ENCODE measurements at places on chromosomes 7 and 10. TPM values are rescaled to one million over a fixed set of nuclear protein-coding genes. Genes with fewer than 3 reads are reported as not detected.
A peak's percentile ranks its signal among the peaks of the same experiment; 100 is the strongest.

Gene WDR11
- 63.1 TPM for total RNA-seq

Gene CDK1
- total RNA-seq: 168 TPM

Gene ZNF735
- not detected for total RNA-seq

Gene KEL
- total RNA-seq: 3.6 TPM

Gene WDR86
- 59.1 TPM for total RNA-seq

Gene INA
- 25.1 TPM for total RNA-seq

Gene DNAJC12
- total RNA-seq: 1.1 TPM

Gene ZP3
- 4.3 TPM for total RNA-seq

Gene GIMAP1
- not detected for total RNA-seq

Gene AIMP2
- 88.3 TPM for total RNA-seq

DNA sequence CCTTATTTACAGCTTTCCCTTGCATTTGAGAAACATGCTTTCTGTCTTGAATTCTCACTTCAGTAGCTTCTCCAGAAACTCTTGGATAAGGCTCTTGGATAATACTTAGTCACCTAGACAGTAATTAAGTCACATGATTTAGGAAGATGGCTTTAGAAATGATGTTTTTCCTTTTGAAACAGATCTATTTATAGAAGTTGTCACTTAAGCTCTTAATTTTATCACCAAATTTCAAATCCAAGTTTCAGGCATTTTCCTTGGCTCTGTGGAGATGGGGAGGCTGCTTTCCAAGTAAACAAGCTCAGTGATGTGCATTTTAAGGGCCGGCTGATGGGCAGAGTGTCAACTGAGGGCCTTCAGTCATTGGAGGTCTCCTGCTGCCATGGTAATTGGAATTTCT, 130.3 kb downstream of the SRI start:
- H3K27me3 ChIP-seq: no peaks in the 10 kb centered on the region
- H3K27ac ChIP-seq: no peak overlapping the region
- H3K4me3 ChIP-seq: no peak overlapping the region

- H3K36me3 ChIP-seq: no peaks in the 10 kb centered on the region
- no peak overlapping the region for H3K4me3 ChIP-seq
- DNase-seq: no peak
- H3K4me1 ChIP-seq: peaks cover 24% of the 10 kb centered on the region
- no peaks in the 10 kb centered on the region for H3K27me3 ChIP-seq
These were observed 48.8 kb upstream of the OPTN start for GRCh38 chr10:13051126-13051694.

GRCh38 chr10:13567030-13567429, 19.7 kb upstream of the PRPF18 start:
- H3K27me3 ChIP-seq: no peaks in the 10 kb centered on the region
- no peaks in the 10 kb centered on the region for H3K4me1 ChIP-seq
- H3K36me3 ChIP-seq: no peaks in the 10 kb centered on the region
- H3K4me3 ChIP-seq: no peak overlapping the region
- no peak for DNase-seq
- H3K27ac ChIP-seq: no peak overlapping the region

- peaks cover 6% of the 10 kb centered on the region for H3K4me1 ChIP-seq
- peaks cover 16% of the 10 kb centered on the region for H3K27me3 ChIP-seq
- H3K4me3 ChIP-seq: no peak overlapping the region
- DNase-seq: no peak
- H3K27ac ChIP-seq: no peak overlapping the region
These were observed 5.6 kb downstream of the SUFU start for GRCh38 chr10:102509387-102509786.

DNA sequence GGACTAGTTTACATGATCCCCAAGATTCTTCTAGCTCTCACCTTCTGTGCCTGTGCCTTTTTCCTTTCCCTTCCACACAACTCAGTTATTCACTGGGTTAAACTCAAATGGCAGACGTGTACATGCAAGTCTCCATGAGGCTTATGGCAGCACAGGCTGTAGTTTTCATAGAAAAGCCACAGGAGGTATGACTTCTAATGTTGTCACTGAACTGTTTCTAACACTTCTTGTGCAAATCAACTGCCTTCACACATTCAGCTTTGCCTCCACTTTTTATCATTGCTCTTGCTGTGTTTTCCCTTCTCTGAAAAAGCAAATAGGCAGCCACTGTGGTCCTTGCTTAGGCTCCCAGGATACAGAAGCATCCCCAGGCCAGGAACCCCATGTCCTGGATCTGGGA, 5.3 kb upstream of the GIMAP5 start:
- no peak overlapping the region for H3K4me3 ChIP-seq
- no peak for DNase-seq
- H3K36me3 ChIP-seq: no peaks in the 10 kb centered on the region
- no peak overlapping the region for H3K27ac ChIP-seq

- no peaks in the 10 kb centered on the region for H3K36me3 ChIP-seq
- H3K27ac ChIP-seq: no peak overlapping the region
- no peaks in the 10 kb centered on the region for H3K4me1 ChIP-seq
These were observed 106.8 kb upstream of the CTTNBP2 start for GRCh38 chr7:117979954-117980497.

DNA sequence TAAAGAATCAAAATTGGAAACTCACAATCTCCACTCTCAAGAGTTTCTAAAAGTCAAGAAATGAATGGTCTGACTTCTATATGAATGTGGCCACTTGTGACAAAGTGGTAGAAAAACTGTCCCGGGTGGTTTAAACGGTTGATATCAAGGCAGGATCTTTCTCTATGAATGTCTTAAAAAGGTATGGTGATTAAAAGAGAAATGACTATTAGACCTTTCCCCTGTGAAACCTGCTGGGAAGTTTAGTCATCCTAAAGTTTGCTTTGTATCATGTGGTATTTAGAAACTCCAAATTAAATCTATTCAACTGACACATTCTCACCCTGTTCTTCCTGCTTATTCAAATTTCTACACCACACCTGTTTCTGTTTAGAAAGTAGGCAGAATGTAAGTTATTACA, 492.5 kb downstream of the XPNPEP1 start:
- DNase-seq: no peak
- no peaks in the 10 kb centered on the region for H3K4me1 ChIP-seq
- H3K27me3 ChIP-seq: no peaks in the 10 kb centered on the region
- H3K4me3 ChIP-seq: no peak overlapping the region
- no peak overlapping the region for H3K27ac ChIP-seq
- no peaks in the 10 kb centered on the region for H3K36me3 ChIP-seq

DNA sequence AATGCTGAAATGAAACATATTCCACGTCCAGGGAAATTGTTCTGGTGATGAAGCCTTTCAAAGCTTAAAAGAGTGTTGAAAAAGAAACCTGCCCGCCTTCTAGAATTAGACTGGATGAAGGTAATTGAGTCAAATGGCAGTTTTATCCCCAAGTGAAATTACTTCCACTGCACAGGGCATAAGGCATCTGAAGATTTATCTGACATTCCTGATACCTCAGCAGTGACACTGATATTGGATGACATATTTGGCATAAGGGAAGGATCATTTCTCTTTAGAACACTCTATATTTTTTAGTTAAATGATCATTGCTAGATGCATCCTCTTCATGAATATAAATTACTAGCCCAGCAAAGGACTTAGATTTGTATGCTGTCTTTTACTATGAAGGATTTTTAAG, 229.6 kb upstream of the TPK1 start:
- no peak overlapping the region for H3K4me3 ChIP-seq
- no peaks in the 10 kb centered on the region for H3K27me3 ChIP-seq
- H3K36me3 ChIP-seq: no peaks in the 10 kb centered on the region
- H3K4me1 ChIP-seq: no peaks in the 10 kb centered on the region
- no peak overlapping the region for H3K27ac ChIP-seq

- no peaks in the 10 kb centered on the region for H3K36me3 ChIP-seq
- H3K27ac ChIP-seq: no peak overlapping the region
- H3K27me3 ChIP-seq: no peaks in the 10 kb centered on the region
- no peaks in the 10 kb centered on the region for H3K4me1 ChIP-seq
- DNase-seq: no peak
- no peak overlapping the region for H3K4me3 ChIP-seq
These were observed 227.1 kb downstream of the ADRA2A start for GRCh38 chr10:111303887-111304286.

- peaks cover 55% of the 10 kb centered on the region for H3K4me1 ChIP-seq
- H3K27me3 ChIP-seq: peaks cover 52% of the 10 kb centered on the region
- H3K36me3 ChIP-seq: no peaks in the 10 kb centered on the region
- DNase-seq: peak; percentile 80
These were observed 804 bp downstream of the UNC5B start for GRCh38 chr10:71213127-71213621.

GRCh38 chr7:157457355-157458253, 120.8 kb downstream of the DNAJB6 start:
- no peaks in the 10 kb centered on the region for H3K27me3 ChIP-seq
- H3K27ac ChIP-seq: no peak overlapping the region
- DNase-seq: no peak
- no peaks in the 10 kb centered on the region for H3K4me1 ChIP-seq

DNA sequence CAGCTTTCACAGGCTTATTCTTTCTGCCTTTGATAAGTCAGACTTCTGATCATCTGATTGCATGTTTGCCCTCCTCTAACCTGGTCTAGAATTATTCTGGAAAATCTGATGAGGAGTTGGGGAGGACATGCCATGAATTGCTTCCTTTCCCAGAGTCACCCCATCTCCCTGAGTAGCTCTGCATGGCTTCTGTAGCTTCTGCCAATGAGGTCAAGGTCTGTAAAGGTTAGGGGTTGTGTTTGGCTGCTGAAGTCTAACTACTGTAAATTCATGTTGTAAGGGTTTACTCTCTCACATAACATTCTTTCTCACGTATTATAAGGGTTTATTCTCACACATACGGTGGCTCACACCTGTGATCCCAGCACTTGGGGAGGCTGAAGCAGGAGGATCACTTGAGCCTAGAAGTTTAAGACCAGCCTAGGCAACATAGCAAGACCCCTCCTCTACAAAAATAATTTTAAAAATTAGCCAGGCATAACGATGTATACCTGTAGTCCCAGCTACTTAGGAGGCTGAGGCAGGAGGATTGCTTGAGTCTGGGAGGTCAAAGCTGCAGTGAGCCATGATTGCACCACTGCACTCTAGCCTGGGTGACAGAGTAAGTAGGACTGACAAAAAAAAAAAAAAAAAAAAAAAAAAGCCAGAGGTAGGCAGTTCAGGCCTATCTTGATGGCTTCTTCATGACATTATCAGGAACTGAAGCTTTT, 10.7 kb downstream of the GSTO2 start:
- no peak overlapping the region for H3K4me3 ChIP-seq
- H3K27me3 ChIP-seq: 0 out of 2 replicates have a peak, but pooled peaks cover 8% of the 10 kb centered on the region
- no peaks in the 10 kb centered on the region for H3K36me3 ChIP-seq
- H3K4me1 ChIP-seq: peaks cover 12% of the 10 kb centered on the region
- no peak for DNase-seq

DNA sequence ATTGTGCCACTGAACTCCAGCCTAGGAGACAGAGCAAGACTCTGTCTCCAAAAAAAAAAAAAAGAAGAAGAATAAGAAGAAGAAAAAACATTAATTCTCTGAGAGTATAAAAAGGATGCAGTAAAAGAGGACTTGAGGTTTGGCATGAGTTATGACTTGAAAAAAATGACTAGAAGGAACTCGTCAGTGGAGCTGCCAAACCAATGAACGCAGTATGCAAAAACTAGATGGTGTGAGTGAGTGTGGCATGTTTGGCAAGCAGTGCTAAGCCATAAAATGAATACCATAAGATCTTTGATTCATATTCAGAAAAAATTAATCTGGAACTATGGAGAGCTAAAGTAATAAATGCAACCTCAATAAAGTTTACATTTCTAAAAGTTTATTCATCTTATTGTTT, 68.6 kb upstream of the MEOX2 start:
- no peak overlapping the region for H3K4me3 ChIP-seq
- DNase-seq: no peak
- H3K27ac ChIP-seq: no peak overlapping the region
- H3K4me1 ChIP-seq: no peaks in the 10 kb centered on the region

DNA sequence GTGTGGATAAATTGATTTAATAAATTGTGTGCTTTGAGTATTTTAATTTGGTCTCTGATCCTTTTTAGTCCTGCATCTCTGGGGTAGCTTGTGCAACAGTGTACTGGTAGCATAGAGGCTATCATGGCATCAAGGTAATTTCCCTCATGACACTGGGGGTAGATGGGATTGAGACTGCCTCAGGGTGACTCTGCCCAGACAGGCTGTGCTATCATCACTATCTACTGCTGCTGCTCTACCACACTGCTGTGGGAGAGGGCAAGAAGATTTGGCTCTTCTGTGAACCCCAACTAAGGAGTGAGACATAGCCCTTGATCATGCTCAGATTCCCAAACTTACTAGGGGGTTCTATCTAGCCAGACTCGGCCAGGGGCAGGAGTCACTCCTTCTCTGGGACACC, 43.6 kb upstream of the JAZF1 start:
- no peaks in the 10 kb centered on the region for H3K36me3 ChIP-seq
- H3K4me1 ChIP-seq: peaks cover 27% of the 10 kb centered on the region
- no peak overlapping the region for H3K27ac ChIP-seq

- H3K27me3 ChIP-seq: peaks cover 45% of the 10 kb centered on the region
- H3K36me3 ChIP-seq: no peaks in the 10 kb centered on the region
- 0 out of 2 replicates have a peak overlapping the region, but pooled peaks have one; percentile 41 for H3K27ac ChIP-seq
- peak; percentile 97 for DNase-seq
These were observed 4.8 kb downstream of the INA start for GRCh38 chr10:103281753-103282152.

DNA sequence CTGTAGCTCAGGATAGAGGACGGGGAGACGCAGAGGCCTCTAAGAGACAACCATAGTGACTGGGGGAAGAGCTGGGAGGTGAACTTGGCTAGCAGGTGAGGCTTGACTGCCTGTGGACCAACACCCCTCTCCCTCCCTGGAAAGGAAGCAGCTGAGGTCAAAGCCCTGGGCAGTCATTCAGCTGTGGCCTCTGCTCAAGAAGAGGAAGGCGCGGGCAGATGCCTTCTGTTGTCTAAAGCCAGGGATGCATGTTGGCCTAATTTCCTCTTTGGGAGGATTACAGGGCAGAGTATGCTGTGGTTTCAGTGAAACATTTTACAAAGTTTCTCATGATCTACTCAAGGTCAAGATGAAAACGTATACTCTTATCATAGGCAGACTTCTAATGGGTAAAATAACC, 327.1 kb downstream of the PRPF18 start:
- H3K36me3 ChIP-seq: no peaks in the 10 kb centered on the region
- H3K27me3 ChIP-seq: no peaks in the 10 kb centered on the region
- no peak overlapping the region for H3K4me3 ChIP-seq
- H3K4me1 ChIP-seq: no peaks in the 10 kb centered on the region
- DNase-seq: no peak

DNA sequence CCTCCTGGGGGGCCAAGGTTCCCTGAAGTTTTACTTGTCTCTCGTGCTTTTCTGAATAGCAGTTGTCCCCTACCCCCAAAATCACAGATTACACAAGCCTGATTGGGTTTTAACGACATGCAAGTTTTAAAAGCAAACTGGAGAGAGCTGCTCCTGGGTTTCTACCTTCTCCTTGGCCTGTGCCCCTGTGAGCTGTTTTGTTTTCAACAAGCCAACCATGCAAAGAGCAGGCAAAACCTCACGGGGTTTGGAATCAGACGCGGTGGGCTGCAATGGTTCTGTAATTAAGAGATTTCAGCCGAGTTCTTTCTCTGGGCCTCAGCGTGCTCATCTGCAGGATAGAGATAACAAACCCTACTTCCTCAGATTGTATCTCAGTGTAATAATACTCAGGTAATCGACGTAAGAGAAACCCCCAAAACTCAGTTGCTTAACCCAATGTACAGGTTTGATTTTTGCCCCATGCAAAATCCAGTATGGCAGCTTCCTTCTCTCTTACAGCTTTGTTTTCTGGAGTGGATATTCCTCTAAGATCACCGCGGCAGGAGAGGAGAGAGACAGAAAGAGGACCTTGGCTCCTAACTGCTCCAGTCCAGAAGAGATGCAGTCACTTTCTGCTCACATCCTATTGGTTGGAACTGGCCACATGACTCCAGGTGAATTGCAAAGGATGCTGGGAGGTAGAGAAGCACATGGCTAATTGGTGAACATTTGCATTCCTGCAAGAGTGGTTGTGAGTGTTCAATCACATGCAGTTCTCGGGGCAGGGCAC, 42.0 kb downstream of the MYL10 start:
- no peaks in the 10 kb centered on the region for H3K27me3 ChIP-seq
- H3K4me3 ChIP-seq: no peak overlapping the region
- no peaks in the 10 kb centered on the region for H3K4me1 ChIP-seq
- H3K36me3 ChIP-seq: no peaks in the 10 kb centered on the region
- no peak for DNase-seq

All from GM23338 (cell line).